H54 (cell line): ENCODE measurements at places on chromosomes 5 and 9.

GRCh38 chr5:169063316-169063953 is 237.5 kb downstream of the SLIT3 start:
- DNase-seq = no peak

DNA sequence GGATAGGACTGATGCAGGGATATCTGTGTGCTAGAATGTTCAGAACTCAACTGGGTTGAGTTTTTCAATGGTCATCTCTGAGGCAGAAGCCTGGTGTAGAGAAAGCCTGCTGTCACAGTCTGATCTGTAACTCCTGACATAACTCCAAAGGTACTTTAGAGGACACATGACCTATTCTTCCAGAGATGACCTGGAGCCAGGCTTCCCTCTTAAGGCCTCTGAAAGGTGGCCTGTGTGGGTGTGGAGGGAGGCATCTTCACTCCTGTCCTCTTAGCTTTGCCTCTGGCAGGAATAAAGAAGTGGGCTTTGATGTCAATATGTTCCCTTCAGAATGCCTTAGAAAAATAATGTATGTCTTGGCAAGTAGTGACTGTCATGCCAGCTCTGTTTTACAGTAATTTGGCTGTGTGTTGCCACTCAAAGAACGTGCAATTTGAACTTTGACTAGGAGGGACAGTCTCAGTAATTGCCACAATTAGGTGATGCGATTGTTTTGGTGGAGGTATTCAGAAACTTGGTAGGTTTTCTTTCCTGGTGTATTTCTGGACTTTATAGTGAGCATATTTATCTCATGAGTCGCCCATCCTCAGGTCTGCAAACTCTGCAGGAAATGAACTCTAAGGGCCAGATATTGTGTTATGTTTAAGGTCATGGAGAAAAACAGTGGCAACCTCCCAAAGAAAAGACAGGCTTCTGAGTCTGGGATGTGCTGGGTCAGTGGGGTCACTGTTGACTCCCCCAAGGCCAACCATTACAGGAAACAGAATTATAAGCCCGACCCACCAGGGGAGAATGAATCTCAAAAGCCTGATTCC is 3.2 kb upstream of the C5orf63 start:
- peak; percentile 35 for DNase-seq

GRCh38 chr9:111405701-111406100 is 75.7 kb upstream of the OR2K2 start:
- no peak for DNase-seq

DNA sequence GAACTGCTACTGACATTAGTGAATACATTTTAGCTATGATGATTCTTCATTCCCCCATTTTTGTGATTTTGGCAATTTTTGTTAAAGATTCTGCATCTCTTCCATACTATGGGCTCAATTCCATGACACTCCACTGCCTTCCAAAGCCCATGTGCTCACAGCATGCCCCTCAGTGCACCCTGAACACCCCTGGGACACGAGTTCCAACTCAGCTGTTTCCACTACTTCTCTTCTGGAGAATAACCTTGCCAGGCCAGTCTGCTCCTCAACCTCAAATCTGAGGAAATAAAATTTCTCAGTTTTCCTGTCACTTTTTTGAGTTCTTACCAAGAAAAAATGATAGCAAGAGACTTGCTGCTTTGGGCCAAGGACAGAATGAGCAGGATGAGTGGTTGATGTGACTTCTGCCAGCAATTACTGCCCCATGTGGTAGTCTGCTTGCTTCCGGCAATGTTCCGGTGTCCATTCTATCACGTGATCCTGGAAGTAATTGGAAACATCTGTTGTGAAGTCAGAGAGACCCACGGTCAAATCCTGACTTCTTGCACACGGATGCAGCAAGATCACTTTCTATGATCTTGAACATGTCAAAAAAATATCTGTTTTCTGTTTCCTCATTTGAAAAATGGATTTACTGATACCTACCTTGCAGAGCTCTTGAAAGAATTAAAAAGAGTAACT is 58.3 kb downstream of the EGFLAM start:
- no peak for DNase-seq

- no peak for DNase-seq
Observed at GRCh38 chr5:57243286-57244137, 69.7 kb downstream of the GPBP1 start.

DNA sequence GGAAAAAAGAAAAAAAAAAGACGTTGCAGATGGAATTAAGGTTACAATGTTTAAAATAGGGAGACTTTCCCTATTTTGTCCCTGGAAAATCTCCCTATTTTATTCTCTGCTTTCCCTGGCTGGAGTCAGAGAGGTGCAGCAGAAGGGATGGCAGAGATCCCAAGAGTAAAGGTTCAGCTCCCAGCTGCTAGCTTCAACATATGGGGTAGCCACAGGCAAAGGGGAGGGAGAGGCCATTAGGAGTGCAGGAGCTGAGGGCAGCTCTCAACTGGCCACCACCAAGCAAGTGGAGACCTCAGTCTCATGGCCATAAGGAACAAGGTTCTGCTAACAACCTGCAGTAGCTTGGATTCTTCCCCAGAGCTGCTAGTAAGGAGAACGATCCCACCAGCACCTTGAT is 367.0 kb upstream of the DAP start:
- no peak for DNase-seq

- DNase-seq = no peak
Observed at GRCh38 chr5:167968837-167969236, 322.6 kb upstream of the WWC1 start.
